ENCODE measurements at places on chromosomes 5 and 9. TPM values are rescaled to one million over a fixed set of nuclear protein-coding genes. Genes with fewer than 3 reads are reported as not detected.

GRCh38 chr9:101470929-101471328, 35.4 kb upstream of the ALDOB start:
- DNase-seq = no peak

GRCh38 chr5:8912106-8912505, 633.8 kb downstream of the SEMA5A start:
- no peak for DNase-seq

DNA sequence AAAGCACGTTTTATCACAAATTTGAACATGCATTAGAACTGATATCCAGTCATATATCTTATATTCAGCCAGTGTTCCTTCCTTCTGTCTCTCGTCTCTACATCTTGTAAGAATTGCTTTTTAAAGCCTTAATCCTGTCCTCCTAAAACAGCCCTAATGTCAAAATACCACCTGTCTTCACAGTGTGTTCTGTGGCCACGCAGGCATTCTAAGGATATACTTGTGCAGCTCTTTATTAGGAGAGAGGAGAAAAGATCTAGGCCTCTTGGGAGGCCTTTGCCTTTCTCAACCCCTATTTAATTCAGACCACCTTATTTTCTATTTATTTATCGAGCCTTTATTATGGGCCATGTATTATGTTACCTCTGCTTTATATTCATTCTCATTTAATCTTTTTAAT, 78.3 kb downstream of the MAN2A1 start:
- no peak for DNase-seq

DNA sequence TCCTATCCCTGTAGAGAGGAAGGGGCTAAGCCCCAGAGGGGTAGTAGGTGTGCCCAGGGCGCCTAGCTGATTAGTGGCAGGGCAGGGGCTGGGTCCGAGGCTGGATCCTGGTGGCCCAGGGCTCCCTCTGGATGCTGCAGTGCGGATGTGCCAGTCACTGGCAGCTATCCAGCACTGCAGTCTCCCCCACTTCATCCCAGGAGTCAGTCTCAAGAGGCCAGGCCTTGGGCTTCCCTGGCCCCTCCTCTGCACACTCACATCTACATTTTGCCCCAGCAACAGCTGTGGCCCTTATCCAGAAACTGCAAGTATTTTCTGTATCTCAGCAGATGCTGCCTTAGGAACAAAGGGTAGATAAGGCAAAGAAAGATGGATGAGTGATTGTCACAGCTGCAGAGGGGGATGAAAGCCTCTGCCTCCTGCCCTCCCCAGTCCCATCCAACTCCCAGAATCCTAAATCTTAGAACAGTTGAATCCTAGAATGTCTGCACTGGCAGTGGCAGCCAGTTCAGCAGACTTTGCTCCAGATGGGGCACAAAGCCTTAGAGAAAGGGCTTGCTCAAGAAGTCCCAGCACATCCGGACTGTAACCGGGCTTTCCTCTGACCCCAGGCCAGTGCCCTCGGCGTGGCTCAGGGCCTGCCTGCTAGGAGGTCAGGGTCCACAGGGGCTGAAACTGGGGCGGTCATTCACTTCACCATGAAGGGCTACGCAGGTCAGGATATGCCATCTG, 1.6 kb downstream of the ANXA6 start:
- DNase-seq = peak; percentile 95

GRCh38 chr9:4030751-4031150, 269.1 kb downstream of the GLIS3 start:
- no peak for DNase-seq

Gene WDR38
- total RNA-seq = not detected

Gene OBP2B
- total RNA-seq = not detected
